ENCODE measurements at places on chromosomes 6 and 20.
A peak's percentile ranks its signal among the peaks of the same experiment; 100 is the strongest.

DNA sequence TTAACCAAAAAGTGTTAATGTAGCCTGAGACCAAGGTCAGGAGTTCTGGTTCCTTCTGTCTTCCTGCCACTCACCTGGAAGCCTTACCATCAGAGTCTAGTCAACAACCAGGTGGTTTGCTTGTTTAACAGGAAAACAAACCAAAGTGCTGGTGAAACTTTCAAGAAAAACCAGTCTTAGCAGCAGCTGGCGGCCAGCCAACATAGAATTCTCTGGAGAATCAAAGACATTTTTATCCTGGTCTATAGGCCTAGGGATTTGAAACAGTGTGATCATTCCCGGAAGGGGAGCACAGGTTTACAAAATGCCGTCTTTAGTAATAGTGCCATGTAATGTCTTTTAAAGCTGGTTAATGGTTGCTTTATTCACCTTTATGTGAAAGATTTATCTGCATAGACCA, 146.6 kb upstream of the AKIRIN2 start:
- no peak for DNase-seq

GRCh38 chr6:168514216-168514615, 73.2 kb downstream of the SMOC2 start:
- no peak for DNase-seq

DNA sequence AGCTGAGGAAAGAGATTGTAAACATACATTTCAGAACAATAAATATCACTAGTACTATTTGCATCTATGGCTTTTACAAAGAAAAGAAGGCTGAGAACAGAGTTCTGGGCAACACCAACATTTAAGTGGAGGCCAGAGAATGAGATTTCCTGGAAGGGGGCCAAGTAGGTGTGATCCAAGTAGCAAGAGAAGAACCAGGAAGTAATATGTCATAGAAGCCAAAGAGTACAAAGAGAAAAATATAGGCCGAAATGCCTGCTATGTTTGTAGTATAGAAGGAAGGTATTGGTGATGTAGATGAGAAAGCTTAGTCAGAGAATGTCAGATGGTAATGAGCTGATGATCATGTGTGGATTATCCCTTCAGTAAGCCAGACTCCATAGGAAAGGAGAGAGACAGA, 94.5 kb downstream of the PERP start:
- DNase-seq: no peak

GRCh38 chr6:5203546-5203945, 57.2 kb downstream of the LYRM4 start:
- no peak for DNase-seq

DNA sequence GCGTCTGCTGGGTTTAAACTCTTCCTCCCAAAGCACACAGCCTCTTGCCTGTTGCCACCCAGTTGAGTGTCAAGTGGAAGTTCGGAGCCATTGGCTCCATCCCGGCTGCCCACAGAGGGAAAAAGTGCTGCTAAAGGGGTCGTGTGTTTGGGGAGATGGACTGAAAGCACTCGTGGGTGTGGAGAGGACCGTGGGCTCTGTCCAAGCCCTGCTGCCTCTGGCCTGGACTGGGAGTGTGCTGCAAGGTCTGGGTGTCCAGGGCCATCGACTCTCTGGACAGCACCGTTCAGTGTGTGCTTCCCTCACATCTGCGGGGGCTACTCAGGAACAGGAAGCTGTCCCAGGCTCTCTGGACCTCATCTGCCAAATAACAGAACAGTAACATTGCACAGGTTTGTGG, 269.3 kb downstream of the DLL1 start:
- no peak for DNase-seq

DNA sequence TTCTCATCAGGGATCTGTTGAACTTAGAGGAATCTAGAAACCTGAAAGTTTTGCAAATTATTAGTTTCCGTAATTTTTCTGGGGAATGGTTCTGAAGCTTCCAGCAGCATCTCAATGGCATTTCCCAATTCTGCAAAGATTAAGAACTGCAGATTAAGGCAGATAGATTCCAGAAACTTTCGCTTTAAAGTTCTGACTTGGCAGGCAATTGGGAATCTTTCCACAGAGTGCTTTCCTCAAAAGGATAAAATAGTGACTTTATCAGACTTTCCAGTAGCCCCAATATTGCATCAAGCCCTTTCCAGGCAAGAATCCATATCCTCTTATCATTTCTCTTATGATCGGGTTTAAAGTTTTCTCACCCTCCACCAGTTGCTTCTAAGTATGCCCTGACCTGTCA, 261.1 kb downstream of the FNDC1 start:
- no peak for DNase-seq

GRCh38 chr6:5529733-5530132, 268.4 kb downstream of the FARS2 start:
- DNase-seq: no peak

GRCh38 chr6:105649192-105649591, 246.3 kb upstream of the PREP start:
- no peak for DNase-seq

DNA sequence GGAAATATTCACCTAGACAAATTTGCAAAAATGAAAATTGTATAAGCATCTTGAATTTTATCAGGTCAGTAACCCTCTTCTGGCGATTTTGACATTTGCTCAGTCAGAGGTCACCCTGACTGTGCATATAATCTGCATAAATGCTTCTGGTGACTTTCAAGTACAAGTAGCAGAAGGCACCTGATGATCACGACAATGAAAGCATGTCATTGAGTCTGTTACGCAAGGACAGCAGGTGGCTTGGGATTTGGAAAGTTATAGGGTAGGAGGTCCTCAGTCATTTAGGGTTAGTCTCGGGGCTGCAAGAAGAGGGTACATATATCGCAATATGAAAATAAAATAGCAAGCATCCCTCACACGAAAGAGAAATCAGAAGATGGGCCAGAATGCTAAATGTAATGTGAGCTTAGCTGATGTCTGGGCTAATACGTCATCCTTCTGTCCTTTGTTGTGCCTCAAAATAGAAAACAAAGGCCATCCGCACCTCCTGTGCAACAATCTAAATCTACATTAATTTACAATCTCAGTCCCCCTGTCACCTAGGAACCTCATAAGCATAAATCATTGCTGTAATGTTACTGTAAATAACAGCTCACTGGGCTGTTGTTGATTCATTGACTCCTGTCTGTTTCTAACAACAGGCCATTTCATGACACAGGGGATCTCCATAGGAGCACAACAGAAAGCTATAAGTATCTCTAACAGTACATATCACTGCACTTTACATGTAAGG, 155.2 kb upstream of the RSPO3 start:
- peak; percentile 39 for DNase-seq

- DNase-seq: no peak
Measured at GRCh38 chr20:48202334-48203113, 417.2 kb upstream of the SULF2 start.

DNA sequence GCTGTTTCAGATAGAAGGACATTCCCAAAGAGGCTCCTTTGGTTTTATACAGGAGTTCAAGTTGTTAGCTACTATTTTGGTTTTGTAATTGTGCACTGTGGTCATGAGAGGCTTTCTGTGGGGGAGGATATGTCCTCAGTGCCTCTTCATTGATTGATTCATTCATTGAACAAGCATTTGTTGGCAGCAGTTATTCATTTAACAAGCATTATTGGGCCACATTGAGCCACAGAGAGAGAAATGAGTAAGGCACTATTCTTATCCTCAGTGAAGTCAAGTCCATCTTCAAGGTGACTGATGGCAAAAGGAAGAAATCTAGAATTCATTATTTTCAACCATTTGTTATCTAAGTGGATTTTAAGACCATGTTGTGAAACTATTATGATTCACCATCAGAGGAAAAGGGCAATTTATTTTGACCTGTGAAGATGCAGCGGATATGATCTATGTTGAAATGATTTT, 697.2 kb upstream of the CITED2 start:
- no peak for DNase-seq

GRCh38 chr6:42118162-42119001, 24.0 kb downstream of the C6orf132 start:
- no peak for DNase-seq

DNA sequence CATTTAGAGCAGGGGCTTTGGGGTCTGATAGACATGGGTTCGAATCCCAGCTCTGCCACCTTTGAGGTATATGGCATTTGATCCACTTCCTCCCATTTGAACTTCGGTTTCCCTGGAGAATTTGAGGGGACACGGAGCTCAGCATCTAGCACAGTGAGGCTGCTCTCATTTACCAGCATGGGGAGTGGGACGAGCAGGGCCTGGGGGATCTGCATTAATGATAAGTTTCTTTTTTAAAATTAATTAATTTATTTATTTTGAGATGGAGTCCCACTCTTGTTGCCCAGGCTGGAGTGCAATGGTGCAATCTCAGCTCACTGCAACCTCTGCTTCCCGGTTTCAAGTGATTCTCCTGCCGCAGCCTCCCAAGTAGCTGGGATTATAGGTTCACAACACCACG, 52.6 kb downstream of the VSTM2L start:
- no peak for DNase-seq

- DNase-seq: no peak
Measured at GRCh38 chr6:25558155-25558817, 93.7 kb upstream of the SCGN start.

DNA sequence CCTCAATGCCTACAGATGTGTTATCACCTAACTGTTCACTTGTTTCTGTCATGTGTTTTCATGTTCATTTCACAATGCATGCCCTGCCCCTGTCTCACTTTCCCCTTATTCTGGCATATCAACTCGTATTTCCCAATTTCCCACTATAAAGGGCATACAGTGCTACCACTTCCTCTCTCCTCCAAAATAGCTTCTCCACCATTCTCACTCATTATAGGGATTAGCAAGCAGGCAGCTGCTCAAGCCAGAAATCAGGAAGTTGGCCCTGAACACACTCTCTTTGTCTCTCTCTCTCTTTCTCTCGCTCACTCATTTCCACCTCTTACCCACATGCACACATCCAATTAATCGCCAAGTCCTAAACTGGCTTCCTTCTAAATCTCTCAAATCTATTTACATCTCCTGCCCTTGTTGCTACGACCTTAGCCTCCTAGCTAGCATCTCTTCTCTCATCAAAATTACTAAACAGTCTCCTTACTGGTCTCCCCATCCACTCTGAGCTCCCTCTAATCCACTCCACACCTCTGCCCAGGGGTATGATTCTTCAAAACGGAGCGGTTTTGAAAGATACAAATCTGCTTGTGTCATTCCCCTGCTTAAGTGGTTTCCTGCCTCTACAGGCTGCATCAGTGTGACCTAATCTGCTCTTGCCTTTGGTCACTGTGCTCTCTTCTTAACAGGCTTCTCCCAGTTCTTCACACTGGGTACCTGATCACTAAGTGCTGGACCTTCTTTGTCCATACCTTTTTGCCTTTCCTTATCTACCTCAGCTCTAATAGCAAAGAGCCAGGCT, 196.2 kb downstream of the BTBD9 start:
- peak; percentile 11 for DNase-seq

GRCh38 chr6:99132026-99132635, 184.4 kb upstream of the FBXL4 start:
- DNase-seq: no peak

DNA sequence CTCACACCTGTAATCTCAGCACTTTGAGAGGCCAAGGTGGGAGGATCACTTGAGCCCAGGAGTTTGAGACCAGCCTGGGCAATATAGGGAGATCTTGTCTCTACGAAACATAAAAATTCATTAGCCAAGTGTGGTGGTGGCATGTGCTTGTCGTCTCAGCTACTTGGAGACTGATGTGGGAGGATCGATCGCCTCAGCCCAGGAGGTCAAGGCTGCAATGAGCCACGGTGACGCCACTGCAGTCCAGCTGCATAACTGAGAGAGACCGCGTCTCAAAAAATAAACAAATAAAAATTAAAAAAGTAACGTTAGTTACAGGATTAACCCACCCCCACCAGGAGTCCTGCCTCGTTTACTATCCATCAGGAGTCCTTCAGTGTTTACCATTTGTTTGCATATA, 345.1 kb downstream of the BTBD3 start:
- DNase-seq: peak; percentile 26

- DNase-seq: no peak
Measured at GRCh38 chr20:39269493-39270217, 307.5 kb downstream of the DHX35 start.

- no peak for DNase-seq
Measured at GRCh38 chr6:132592855-132593254, 3.3 kb upstream of the TAAR5 start.

DNA sequence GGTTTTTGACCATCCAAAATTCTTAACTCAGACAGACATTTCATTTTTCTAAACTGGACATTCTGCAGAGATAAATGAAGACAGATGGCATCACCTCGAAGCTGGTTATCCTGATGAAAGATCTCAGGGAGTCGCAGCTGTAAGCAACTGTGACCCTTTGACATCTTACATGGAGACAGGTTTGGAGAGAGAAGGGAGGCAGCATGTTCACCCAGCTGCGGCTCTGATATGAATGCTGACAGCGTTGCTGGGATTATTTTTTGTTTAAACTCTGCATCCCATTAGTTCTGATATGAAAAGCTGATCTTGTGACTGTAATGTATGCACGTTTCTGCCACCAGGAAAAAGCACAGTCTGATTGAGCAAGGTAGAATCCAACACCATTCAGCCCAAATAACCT, 89.4 kb downstream of the C6orf118 start:
- DNase-seq: no peak

DNA sequence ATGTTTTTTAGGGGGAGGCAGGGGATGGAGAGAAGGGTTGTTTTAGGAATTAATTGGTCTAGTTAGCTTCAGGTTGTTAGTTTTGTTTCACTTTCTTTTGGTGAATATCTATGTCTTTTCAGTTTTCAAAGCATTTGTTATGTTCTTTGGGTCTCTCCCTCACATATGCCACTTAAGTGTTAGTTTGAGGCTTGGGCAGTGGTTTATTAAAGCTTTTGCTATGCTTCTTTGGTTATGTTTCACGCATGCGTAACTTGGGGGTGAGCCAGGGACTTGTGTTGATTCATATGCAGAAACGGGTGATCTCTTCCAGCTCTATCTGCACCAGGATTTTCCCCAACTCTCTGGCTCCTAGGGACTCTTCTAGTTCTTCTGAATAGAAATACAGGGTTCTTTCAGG, 11.4 kb upstream of the MMS22L start:
- DNase-seq: no peak

DNA sequence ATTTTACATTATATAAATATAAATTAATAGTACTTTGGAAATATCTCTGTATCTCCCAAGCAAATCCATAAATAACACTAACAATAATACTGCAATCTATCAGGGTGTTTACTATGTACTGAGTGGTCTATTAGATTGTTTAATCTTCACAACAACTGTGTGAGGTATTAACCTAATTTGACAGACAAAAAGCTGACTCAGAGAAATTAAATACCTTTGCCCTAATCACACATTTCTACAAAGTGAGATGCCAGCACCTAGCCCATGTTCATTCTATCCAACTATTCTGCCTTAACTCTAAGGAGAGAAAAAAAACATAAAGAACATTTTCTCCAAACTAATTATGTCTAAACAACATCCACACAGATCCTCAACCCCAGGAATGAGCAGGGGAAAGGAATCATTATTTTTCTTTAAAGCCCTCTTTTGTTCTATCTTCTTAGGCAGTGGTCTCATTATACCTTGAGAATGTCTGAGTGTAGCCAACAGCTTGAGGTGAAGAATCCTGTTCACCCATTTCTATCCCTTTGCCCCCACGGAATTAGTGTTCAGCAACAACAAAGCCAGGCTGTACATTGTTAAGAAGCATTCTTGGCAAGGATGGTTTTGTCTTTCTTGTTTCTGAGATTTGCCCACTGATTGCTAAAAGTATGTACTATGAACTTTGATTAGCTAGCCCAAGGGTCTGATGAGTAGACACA, 42.7 kb downstream of the PRL start:
- no peak for DNase-seq

Data from SHP77 treated with DMSO at 0.1 percent for 48 hours (cell line).